Activated T-helper 1 cell treated with anti-CD3 and anti-CD28 coated beads, Interleukin-12 subunit alpha, Interleukin-12 subunit beta, Interleukin-2, Interleukin-4 antibody, amounts not matched to agents 30 ng/mL and 10 ng/mL and 1 ng/mL, durations not matched to agents 14 hours and 24 hours and 36 hours (primary cell): ENCODE measurements at places on chromosomes 3 and 15. TPM values are rescaled to one million over a fixed set of nuclear protein-coding genes. Genes with fewer than 3 reads are reported as not detected.

WDR93 gene
- total RNA-seq, result not detected in 2 replicates

DNA sequence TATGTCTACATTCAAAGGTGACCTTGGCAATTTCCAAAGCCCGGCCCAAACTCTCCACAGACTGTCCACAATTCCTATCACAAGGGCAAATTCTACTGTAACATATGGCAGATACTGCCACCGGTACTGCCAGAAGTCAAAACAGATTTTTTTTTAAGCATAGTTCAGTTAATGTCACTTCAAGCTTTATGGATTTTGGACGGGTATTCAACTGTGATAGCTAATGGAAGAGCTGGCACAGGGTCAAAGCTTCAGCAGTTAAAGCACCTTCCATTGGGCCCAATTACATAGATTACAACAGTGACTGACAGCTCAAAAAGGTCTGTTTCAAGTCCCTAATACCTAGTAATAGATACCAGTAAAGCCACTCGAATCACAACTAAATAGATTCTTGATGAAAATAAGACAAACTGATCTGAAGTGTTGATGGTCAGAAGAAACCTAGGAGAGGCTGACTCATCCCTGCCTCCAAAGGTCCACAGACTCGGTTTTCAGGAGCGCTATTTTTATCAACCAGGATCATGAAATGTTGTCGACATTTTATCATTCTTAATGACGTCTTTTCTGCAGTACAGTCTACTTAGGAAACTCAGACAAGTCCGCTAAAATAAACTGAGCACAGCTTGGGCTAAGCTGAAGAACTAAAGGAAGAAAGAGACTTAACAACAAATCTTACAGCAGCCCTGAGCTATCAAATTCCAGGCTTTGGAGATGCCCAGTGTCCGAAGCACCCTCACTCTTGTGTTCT, 38.7 kb downstream of the ANXA2 start:
- no peak overlapping the region for H3K27ac ChIP-seq
- H3K36me3 ChIP-seq, result peaks cover 74% of the 10 kb centered on the region
- no peak for DNase-seq
- H3K4me1 ChIP-seq, result peaks cover 44% of the 10 kb centered on the region

DNA sequence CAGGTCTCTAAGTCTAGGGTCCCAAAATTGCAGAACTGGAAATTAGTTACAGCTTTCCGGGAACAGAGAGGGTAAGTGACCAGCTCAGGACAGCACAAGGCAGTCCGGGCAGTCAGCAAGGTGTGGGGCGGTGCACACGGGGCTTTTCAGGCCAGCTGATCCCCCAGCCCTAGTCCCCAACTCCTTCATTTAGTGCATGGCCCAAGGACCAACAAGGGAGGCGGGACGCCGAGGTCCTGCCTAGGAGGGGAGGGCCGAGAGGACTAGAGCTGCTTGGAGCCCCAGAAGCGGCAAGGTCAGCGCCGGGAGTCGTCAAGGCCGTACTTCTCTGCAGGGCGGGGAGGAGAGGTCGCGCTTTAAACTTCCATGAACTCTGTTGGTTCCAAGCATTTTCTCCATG, 2.0 kb upstream of the PDE8A start:
- peak overlapping the region; percentile 98 for H3K27ac ChIP-seq
- H3K36me3 ChIP-seq, result peaks cover 3% of the 10 kb centered on the region
- DNase-seq, result no peak
- H3K27me3 ChIP-seq, result peaks cover 18% of the 10 kb centered on the region

GRCh38 chr15:56775641-56776040, 42.3 kb upstream of the ZNF280D start:
- H3K36me3 ChIP-seq, result peaks cover 17% of the 10 kb centered on the region
- no peaks in the 10 kb centered on the region for H3K27me3 ChIP-seq
- H3K4me3 ChIP-seq, result no peak overlapping the region
- H3K27ac ChIP-seq, result peak overlapping the region; percentile 6
- peaks cover 40% of the 10 kb centered on the region for H3K4me1 ChIP-seq

DNA sequence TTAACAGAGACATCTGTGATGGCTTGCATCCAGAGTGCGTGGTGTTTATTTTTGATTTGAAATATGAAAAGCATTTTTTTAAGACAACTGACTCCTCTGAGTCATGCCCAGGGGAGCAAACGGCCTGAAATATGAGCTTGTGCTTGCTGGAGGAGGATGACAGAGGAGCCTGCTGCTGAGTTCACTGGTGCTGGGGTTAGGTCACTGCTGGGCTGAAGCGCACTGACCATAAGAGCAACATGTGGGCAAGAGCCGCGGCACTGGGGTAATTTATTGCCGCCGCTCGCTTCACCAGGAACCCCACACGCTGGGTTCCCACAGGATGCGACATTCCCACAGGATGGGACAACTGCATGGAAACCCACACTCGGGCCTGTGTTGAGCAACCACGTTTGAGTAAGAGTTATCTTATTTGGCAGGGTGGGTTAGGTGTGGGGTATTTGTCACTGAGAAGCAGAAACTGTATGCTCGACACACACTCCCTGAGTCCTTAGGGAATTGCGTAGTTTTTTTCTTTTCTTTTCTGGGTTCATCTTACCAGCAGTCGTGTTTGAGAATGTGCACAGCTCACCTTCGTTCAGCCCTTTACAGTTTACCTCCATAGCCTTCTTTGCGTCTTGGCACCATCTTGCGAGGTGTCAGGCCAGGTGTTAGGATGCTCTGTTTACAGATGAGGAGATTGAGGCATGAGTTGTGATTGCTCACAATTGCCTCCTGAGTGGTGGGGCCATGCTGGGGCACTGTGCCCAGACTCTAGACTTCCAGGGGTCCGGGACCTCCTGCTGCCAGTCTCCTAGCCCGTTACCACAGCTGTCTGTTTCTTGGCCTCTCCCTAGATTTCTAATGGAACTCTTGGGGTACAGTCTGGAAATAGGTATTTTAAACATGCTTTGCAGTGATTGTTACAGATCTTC, 60.4 kb downstream of the SMAD3 start:
- no peaks in the 10 kb centered on the region for H3K27me3 ChIP-seq
- no peak for DNase-seq
- peaks cover 38% of the 10 kb centered on the region for H3K36me3 ChIP-seq
- H3K4me3 ChIP-seq, result no peak overlapping the region
- peaks cover 92% of the 10 kb centered on the region for H3K4me1 ChIP-seq

DNA sequence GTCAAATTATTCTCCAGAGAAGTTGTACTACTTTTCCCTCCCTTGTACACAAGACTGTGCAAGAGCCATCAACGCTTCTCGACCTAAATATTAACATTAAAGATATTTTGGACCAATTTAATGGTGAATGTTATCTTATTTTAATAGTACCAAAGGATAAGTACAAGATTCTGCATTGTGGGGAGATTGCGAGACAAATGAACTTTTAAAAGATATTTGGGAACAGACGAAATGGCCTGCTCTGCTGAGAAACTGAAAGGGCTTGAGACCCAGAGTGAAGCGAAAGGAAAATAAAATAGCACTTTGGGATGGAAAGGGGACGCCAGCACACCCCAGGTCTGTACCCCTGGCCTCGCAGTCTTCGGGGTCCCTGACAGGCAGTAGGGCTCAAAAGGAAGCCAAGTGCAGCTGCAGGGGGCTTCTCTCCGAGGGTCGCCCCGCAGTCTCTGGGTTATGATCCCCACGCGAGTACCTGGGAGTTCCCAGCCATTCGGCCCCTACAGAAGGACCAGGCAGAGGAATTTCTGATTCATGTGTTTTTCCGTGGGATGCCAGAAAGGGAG, 97.6 kb upstream of the VGLL3 start:
- H3K4me3 ChIP-seq, result peak overlapping the region; percentile 86
- no peaks in the 10 kb centered on the region for H3K36me3 ChIP-seq
- no peak overlapping the region for H3K27ac ChIP-seq
- H3K4me1 ChIP-seq, result peaks cover 30% of the 10 kb centered on the region
- DNase-seq, result no peak

GRCh38 chr3:44952689-44953088, 23.3 kb downstream of the ZDHHC3 start:
- no peak overlapping the region for H3K27ac ChIP-seq
- H3K4me3 ChIP-seq, result no peak overlapping the region
- H3K4me1 ChIP-seq, result peaks cover 15% of the 10 kb centered on the region
- H3K36me3 ChIP-seq, result peaks cover 12% of the 10 kb centered on the region

- H3K4me1 ChIP-seq, result no peaks in the 10 kb centered on the region
- no peaks in the 10 kb centered on the region for H3K27me3 ChIP-seq
- no peaks in the 10 kb centered on the region for H3K36me3 ChIP-seq
- no peak overlapping the region for H3K4me3 ChIP-seq
Measured at GRCh38 chr3:115272036-115272824, 125.1 kb upstream of the ZBTB20 start.
